GM12892 (cell line): ENCODE measurements at places on chromosomes 16 and 17.
A peak's percentile ranks its signal among the peaks of the same experiment; 100 is the strongest.

GRCh38 chr17:77606146-77606864 lies 352.2 kb upstream of the TNRC6C start:
- DNase-seq = no peak

- no peak for DNase-seq
Observed at GRCh38 chr17:72308744-72309385, 188.0 kb downstream of the SOX9 start.

- DNase-seq = no peak
Observed at GRCh38 chr16:11121914-11122692, 133.9 kb downstream of the SOCS1 start.

- DNase-seq = no peak
Observed at GRCh38 chr17:57879437-57880085, 29.7 kb upstream of the MRPS23 start.

DNA sequence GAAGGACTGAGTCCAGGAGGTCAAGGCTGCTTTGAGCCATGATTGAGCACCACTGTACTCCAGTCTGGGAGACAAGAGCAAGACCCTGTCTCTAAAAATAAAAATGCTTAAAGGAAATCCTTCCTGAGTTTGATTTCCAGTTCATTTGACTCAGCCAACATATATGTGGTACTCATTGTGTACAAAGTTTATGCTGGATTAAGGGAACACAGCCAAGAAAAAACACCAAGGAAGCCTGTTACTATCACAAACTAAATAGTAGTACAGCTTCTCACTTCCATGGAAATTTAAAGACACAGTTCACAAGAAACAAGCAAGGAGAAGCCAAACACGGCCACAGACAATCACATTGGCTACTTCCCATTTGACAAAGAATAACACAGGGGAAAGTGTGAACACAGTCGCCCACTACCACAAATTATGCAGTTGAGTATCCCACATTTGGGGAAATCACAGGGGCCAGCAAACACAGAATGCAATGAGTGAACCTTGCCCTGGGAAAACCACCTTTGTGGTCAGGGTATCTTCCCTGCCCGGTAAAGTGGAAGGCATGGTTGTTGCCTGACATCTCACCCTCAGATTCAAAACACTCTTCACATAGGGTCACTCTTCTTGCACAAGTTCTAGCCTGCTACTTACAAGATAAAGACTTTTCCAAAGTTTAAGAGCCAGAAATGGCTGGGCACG lies 14.5 kb downstream of the TEX14 start:
- DNase-seq = no peak

DNA sequence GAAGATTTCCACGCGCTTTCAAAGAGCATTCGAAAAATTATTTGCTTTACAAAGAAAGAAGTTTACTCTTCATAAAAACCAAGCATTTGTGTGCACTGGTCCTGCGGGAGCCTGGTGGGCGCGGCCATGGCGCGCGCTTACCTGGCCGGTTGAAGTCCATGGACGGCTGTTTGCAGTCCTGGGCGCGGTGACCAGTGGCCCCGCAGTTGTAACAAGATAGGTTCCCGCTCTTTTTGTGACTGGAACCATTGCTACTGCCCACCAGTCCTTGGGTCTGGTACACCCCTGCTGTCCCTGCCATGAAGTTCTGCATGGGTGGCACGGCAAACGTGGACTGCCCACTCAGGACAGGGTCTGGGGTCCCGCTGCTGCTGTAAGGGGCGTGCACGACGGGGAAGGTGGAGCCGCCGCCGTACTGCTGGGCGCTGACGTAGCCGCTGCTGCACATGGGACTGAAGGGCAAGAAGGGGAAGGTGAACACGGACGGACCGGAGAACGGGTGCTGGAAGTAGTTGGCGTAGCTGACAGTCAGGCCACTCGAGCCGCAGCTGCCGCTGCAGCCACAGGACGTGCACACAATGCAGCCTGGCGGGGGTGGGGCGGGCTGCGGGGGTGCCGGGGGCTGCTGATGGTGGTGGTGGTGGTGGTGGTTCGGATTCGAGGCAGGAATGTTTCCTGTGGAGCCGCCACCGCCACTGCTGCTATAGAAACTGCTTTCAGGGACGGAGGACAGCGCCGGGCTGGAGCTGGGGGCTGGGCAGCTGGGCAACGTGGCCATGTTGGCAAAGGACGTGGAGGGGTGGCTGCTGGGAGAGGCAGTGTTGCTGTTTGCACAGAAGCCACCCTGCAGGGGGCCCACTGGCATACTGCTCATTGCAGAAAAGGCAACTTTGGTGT lies 19.5 kb downstream of the MAP1LC3B start:
- DNase-seq = no peak

GRCh38 chr16:68013440-68013839 lies 2.3 kb downstream of the DPEP2NB start:
- no peak for DNase-seq

DNA sequence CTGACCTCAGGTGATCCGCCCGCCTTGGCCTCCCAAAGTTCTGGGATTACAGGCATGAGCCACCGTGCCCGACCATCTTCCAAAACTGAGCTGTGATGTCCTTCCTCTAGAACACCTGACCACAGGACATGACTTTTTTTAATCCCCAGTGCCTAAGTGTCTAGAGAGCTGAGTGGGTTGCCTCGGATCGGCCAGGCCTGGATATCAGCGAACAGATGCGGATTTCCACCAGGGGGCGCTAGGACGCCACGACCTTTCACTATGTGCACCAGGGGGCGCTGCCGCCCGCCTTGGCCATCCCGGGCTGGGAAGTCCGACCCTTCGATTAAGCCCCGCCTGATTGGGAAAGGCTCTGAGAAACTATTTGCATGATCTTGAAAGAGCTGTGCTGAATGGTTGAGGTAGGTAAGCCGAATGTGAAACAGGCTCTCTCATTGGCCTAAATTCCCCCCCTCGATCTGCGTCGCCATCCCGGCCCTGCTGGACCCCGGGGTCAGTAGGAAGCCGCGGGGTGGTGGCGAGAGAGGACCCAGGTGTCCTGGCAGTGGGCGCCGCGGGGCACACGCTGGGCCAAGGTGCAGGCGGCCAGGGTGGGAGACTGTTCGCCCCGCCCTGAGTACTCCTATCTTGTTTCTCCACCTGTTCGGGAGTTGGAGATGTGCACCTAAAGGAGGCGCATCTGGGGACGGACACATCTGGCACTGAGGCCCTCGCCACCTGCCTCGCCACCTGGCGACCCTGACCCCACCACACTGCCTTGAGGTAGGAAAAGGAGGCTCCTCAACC lies at the start of gene ACBD4:
TSS of gene ACBD4 (plus strand) at position 496 of the 786 bp plus-strand sequence. CDS start 458 bp downstream, outside the sequence.
- DNase-seq = peak; percentile 94

GRCh38 chr17:40461732-40462342 lies 18.6 kb downstream of the IGFBP4 start:
- DNase-seq = no peak

GRCh38 chr16:46753015-46753414 lies 4.9 kb upstream of the MYLK3 start:
- DNase-seq = no peak

DNA sequence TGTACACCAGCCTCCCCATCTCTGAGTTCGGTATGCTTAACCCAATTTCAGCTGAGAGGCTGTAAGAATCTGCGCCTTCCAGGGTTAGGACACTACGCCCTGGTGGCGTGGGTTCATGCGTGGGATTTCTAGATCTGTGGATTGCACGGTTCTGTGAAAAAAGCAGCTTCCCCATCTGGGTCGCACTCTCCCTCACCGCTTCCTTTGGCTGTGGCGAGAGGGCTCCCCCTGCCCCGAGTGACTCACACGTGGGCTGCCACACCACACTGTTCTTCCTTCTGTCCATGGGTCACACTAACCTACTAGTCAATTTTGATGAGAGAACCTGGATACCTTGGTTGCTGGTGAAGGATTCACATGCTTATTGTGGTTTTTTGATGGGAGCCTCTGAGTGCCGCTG lies 256.0 kb upstream of the MAF start:
- no peak for DNase-seq

DNA sequence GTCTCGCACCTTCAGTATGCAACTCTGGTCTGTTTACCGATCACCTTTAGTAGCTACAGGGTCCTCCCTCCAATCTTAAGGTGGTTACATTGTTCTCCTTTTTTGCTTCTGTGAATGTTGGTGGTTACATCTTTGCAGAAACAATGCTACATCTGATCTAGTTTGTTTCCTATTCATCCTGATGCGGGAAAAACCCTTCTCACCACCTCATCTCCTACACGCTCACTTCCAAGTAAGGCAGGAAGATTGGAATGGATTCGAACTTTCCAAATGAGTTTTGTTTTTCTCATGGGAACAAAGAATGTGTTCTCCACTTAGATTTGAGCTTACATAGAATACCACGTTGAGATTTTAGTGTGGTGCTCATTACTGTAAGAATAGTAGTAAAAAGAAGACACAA lies 14.5 kb downstream of the ZC3H18 start:
- DNase-seq = no peak

- DNase-seq = no peak
Observed at GRCh38 chr17:34006126-34006525, 249.0 kb upstream of the CCL2 start.

GRCh38 chr16:20879175-20880040 lies 20.8 kb downstream of the DCUN1D3 start:
- DNase-seq = no peak

GRCh38 chr16:84024854-84025253 lies 17.7 kb downstream of the SLC38A8 start:
- DNase-seq = no peak

DNA sequence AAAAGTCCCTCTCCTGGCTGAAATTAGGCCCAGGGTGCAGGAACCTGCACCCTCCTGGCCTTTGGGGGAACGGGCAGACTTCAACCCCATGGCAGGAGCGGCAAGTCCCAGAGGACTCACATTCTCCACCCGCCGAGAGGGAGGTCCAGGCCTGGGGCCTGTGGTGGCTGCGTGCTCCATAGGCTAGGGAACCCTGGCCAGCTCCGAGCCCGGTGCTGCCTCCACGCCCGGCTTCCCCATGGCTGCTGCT lies 130 bp downstream of the CCDC78 start:
- no peak for DNase-seq

- no peak for DNase-seq
Observed at GRCh38 chr16:4588961-4589360, 25.7 kb downstream of the UBALD1 start.

DNA sequence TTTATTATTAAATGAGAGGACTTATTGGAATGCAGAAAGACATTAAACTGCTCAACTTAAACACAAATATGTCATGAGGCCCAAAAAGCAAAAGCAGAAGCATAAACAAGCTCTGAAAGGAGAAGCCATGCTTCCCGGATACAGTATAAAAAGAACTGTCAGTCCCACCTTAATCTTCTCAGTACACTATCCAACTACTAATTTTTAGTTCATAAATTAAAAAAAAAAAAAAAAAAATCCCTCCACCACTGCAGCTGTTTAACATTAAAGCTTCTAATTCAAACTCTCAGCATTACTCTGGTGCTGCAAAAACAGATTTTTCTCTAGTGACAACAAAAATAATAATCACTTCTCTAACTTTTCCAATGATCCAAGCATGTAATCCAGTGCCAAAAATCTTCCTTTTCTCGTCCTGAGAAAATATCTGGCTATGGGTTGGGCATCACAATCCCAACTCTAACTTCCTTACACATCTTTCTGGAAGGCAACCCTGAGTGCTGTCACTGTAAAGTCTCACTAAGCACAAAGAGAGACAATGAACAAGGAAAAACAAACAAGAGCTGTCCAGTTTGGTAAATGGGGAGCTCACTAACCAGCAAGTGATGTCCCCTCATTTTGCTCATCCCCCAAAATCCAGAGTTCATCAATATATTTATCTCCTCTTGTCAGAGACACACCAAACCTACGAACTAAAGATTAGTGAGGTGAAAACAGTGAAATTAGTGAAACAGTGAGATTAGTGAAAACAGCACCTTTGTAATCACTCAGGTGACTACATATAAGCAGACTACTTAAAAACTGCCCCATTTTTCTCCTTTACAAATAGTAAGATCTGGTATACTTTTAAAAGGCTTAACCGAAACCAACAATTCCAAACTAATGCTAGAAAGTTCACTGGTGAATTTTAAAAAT lies 5.5 kb downstream of the USP32 start:
- no peak for DNase-seq

DNA sequence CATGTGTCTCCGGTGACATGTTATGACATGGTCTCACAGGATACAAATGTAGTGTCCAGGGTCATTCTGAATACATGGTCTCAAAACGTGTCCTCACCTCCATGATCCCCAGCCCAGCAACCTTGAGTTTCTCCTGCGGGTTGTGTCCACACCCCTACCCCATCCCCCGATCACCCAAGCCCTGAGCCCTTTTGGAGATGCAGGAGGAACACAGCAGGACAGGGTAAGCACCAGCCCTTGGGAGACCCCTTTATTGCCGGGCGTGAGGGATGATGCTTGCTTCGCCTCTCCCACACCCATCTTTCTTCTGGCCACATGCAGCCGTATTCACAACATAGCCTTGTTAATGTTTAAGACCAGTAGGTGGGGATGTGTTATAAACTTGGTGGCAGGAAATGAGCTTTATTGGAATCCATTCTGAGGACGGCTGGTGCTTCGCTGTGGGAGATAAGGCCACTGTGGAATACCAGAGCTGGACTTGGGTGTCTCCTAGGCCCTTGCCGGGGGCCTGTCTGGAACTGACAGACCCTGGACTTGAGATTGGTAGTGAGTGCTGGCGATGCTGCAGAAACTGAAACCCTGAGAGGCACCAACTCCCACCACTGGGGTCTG lies 5.5 kb downstream of the TMEM132E start:
- DNase-seq = no peak

DNA sequence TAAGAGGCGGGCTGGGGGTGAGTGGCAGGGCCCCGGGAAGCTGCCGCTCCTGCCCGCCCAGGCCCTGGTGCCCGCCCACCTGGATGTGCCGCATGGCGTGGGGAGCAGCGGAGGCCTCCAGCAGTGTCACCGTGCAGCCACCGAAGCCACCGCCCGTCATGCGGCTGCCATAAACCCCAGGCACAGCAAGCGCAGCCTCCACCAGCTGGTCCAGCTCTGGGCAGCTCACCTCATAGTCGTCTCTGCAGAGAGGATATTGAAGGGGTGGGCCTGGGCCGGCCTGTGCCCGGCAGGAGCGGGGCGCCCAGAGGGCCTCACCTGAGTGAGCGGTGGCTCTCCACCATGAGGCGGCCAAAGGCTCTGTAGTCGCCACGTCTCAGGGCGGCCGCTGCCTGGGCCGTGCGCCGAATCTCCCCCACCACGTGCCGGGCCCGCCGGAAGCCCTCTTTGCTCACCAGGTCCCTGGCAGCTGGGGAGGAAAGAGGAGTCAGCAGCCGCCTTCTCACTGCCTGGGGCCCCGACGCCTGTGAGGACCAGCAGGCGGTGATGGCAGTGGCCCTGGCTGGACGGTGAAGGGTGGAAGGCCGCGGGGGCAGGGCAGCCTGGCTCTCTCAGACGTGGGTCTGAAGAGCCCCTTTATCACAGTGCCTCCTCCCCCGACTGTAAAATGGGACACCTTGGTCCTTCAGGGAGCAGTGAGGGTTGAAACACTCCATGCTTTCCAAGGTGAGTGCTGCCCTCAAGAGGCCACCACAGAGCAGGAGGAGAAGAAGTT lies 6.7 kb downstream of the GALK1 start:
- no peak for DNase-seq

- DNase-seq = no peak
Observed at GRCh38 chr16:86598607-86599565, 20.5 kb downstream of the FOXL1 start.

DNA sequence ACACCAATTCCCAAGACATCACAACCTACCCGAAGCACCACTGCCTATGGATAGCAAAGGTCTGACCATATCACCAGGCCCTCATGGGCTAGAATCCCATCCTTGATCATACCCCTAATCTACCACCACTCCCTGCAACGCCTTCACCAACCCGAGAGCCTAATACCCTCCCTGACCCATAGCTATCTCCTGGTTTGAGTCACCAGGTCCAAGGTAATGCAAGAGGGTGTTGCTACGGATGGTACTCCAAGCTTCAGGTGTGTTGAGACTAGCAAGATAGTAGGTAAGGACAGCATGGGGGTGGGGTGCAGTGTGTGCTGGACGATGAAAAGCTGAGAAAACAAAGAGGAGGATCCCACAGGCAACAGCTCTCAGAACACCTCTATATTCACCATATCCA lies 258.0 kb downstream of the ZFHX3 start:
- no peak for DNase-seq
